ENCODE measurements at places on chromosomes 7 and 10. TPM values are rescaled to one million over a fixed set of nuclear protein-coding genes. Genes with fewer than 3 reads are reported as not detected.

- no peaks in the 10 kb centered on the region for H3K27me3 ChIP-seq
- peak overlapping the region; percentile 51 for H3K27ac ChIP-seq
- peaks cover 37% of the 10 kb centered on the region for H3K4me1 ChIP-seq
- peaks cover 61% of the 10 kb centered on the region for H3K36me3 ChIP-seq
- DNase-seq = no peak
Measured at GRCh38 chr7:44051611-44052220, 7.2 kb downstream of the DBNL start.

KAT6B gene
- total RNA-seq = 21.2 TPM

IFIT2 gene
- total RNA-seq = 0.40 TPM

DNA sequence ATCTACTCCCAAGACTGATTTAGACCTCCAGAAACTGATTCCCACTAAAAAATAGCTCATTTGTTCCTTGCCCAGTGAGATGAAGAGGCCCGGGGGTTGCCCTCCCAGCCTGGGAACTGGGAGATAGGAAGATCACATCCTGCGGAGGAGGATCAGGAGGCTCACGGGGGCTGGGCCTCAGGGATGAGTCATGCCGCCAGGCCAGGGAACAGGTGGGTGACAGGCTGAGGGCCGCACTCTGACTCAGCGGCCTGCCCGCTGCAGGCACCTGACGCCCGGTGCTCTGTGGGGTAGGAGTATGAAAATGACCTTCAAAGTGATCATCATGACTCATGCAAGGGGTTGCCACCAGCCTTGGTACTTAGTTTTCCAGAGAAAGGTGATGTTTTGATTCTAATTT, 104.5 kb upstream of the ZPBP start:
- peaks cover 26% of the 10 kb centered on the region for H3K4me1 ChIP-seq
- no peak for DNase-seq
- peaks cover 2% of the 10 kb centered on the region for H3K36me3 ChIP-seq
- H3K4me3 ChIP-seq = peak overlapping the region; percentile 40
- H3K27ac ChIP-seq = peak overlapping the region; percentile 88

GRCh38 chr7:65338346-65338745, 35.3 kb upstream of the ZNF92 start:
- H3K27me3 ChIP-seq = no peaks in the 10 kb centered on the region
- H3K36me3 ChIP-seq = no peaks in the 10 kb centered on the region
- H3K4me1 ChIP-seq = no peaks in the 10 kb centered on the region
- no peak for DNase-seq
- no peak overlapping the region for H3K27ac ChIP-seq

GRCh38 chr10:43971306-43971705, 322.6 kb upstream of the ZNF32 start:
- no peaks in the 10 kb centered on the region for H3K4me1 ChIP-seq
- no peak overlapping the region for H3K27ac ChIP-seq
- no peak overlapping the region for H3K4me3 ChIP-seq
- peaks cover 4% of the 10 kb centered on the region for H3K27me3 ChIP-seq

LRRC18 gene
- not detected for total RNA-seq

STRA8 gene
- total RNA-seq = not detected

DNA sequence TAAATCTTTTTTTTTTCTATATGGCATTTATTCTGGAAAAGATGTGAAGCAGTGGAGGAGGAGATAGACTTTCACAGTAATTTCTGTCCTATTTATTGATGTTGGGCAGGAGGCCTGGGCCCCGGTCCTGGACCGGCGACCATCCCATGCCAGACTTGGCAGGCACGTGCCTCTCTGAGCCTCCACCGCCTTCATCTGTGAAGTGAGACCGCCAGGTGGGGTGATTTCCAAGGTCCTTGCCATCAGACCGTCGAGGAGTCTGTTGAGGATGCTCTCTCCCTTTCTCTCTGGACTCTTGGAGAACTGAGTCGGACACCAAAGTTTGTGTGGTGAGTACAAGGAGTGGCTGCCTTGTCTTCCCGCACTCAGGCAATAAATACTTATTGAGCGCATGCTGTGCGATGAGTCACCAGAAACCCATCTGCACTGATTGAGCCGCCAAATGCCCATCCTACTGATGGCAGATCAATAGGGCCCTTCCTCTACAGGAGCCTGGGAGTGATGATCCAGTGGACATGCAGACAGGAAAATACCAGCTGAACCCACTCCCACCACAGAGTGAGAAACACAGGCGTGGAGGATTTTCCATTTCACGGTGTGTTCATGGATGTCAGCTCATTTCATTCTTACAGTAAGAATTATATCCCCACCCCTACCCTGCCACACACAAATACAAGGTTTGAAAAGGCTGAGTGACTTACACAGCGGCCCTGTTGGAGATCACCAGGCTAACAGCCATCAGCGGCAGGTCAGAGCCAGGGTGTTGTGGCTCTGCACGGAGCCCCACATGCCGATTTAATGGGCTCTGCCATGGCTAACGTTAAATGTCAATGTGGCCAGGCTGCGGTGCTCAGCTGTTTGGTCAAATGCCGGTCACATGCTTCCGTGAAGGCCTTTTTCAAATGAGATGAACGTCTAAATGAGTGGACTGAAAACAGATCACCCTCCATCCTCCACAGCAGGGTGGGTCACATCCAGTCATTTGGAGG, 11.5 kb upstream of the PRKAG2 start:
- peaks cover 19% of the 10 kb centered on the region for H3K27me3 ChIP-seq
- no peak for DNase-seq
- H3K36me3 ChIP-seq = no peaks in the 10 kb centered on the region
- no peak overlapping the region for H3K4me3 ChIP-seq
- H3K4me1 ChIP-seq = no peaks in the 10 kb centered on the region

DNA sequence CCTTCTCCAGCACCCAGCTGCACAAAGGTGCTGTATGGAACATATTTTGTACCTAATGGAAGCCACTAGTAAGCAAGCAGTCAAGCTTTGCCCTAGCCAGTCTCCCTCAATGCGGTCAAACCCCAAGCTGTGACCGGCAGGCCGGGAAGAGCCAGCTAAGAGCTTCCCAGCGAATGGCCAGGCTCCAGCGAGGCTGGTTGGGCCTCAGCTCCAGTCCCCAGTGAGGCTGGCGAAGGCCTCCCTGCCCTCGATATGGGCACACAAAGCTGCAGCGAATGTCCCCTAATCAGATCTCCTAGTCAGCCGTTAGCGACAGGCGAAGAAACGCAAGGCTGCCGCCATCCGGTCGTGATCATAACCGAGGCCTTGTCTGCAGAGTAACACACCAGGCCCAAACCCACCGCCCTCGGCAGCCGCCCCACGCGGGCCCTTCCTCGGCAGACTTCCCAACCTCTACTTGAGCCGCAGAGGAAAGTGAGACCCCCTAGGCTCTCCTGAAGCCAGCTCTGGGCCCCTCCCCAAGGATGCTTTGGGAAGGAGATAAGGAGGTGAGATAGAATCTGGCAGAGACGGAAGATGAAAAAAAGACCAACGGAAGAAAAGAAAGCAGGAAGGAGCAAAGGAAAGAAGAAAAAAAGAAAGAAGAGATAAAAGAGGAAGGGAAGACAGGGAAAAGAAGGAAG, 3.1 kb upstream of the HOXA9 start:
- H3K27me3 ChIP-seq = peaks cover 68% of the 10 kb centered on the region
- DNase-seq = peak; percentile 70
- peaks cover 8% of the 10 kb centered on the region for H3K36me3 ChIP-seq
- H3K27ac ChIP-seq = peak overlapping the region; percentile 81
- H3K4me1 ChIP-seq = peaks cover 5% of the 10 kb centered on the region

GRCh38 chr10:17375936-17376584, 78.3 kb downstream of the ST8SIA6 start:
- no peaks in the 10 kb centered on the region for H3K4me1 ChIP-seq
- peak; percentile 73 for DNase-seq
- H3K27ac ChIP-seq = no peak overlapping the region
- H3K36me3 ChIP-seq = no peaks in the 10 kb centered on the region

GRCh38 chr10:97643441-97643985, 3.0 kb downstream of the PI4K2A start:
- peaks cover 3% of the 10 kb centered on the region for H3K27me3 ChIP-seq
- H3K27ac ChIP-seq = no peak overlapping the region
- H3K4me3 ChIP-seq = peak overlapping the region; percentile 41
- H3K36me3 ChIP-seq = peaks cover 25% of the 10 kb centered on the region
- H3K4me1 ChIP-seq = peaks cover 34% of the 10 kb centered on the region

DNA sequence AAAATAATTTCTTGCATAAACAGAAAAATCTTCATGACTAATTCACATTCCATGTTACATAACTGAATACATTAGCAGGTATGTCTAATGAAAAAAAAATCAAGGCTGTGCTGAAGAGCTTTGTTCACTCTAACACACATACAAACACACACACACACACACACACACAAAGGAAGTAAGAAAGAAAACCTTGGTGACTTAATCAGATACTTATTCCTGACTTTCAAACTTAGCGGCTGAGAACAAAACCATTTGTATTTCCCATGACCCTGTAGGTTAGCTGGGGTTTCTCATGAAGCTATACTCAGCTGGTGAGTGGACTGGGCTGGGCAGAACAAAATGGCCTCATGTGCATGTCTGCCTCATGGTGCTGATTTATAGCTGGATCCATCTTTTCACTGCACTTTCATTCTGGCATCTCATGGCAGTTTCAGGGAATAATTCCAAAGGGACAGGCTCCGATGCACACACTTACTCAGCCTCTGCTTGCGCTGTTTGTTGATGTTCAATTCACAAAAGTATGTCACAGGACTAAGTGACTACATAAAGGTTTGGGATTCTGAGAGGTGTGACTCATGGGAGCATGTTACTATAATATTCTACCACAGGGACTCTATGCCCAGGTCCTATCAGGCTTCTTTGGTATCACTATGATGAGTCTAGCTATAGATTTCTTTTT, 161.2 kb downstream of the PCLO start:
- no peaks in the 10 kb centered on the region for H3K4me1 ChIP-seq
- no peak overlapping the region for H3K27ac ChIP-seq
- no peaks in the 10 kb centered on the region for H3K36me3 ChIP-seq
- no peaks in the 10 kb centered on the region for H3K27me3 ChIP-seq
- H3K4me3 ChIP-seq = no peak overlapping the region
- no peak for DNase-seq

DNA sequence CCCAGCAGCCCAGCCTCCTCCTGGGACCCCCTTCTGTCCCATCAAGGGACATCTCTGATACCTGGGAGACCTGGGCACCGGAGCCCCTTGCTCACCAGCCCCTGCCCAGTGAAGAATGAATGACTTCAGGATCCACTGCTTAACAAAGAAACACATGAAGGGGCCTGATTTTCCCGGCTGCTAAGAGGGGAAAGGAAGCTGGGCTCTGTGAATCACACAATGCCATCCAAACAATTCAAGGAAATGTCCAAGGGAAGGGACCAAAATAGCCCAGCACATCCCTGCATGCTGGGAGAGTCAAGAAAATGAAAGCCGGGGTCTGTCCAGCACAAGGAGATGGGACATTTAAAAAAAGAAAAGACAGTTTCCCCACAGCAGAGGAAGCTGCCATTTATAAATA, 128.7 kb upstream of the JCAD start:
- H3K27ac ChIP-seq = no peak overlapping the region
- no peak overlapping the region for H3K4me3 ChIP-seq
- H3K27me3 ChIP-seq = peaks cover 9% of the 10 kb centered on the region
- H3K4me1 ChIP-seq = peaks cover 3% of the 10 kb centered on the region
- DNase-seq = no peak

FAM200A gene
- total RNA-seq = 4.7 TPM

DNA sequence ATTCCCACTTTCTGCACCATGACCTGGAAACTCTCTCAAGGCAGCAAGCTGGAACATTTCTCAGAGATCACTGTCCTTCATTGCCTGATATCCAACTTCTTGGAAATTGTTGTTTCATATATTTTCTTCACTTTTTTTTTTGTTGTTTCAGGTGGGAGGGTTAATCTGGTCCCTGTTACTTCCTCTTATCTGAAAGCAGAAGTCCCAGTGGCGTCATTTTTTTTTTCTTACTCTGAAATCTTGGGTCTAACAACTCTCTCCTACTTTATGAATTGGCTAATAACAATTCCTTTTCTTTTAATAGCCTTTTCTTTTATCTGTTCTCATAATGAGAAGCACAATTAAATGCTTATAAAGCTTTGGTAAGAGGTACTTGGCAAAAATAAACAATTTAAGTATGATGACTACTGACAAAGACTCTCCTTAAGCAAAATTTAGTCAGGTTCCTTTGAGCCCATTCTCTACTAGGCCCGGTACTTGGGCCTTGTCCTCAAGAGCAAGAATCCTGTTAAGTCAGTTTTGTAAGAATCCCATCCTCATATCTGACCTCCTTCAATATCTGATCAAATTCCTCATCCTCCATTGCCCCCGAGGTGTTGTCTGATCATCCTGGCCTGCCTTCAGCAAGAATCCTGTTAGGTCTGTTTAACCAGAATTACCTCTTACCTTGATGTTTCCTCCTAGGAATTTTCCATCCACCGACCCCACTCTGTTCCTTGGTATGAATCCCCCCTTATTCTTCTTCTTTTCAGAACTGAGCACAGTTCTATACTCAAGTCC, 11.5 kb upstream of the CC2D2B start:
- H3K4me3 ChIP-seq = no peak overlapping the region
- no peaks in the 10 kb centered on the region for H3K27me3 ChIP-seq
- no peaks in the 10 kb centered on the region for H3K4me1 ChIP-seq
- peaks cover 44% of the 10 kb centered on the region for H3K36me3 ChIP-seq
- no peak for DNase-seq

DNA sequence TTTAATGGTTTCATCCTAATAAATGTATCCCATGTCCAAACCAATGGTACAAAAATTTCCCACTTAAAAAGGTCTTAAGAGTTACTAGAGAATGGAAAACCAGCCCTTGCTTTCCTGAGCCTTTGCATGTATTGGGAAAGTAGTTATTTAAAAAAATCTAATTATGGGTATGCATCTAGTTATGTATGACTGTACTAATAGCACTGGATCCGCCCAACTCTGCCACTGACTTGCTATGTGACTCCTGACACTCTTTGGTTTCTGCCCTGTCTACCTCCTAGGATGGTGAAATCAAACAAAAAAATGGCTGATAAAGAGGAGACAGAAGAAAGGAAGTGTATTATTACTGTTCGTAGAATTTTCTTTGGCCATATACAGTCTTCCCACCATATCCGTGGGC, 110.4 kb upstream of the CCDC6 start:
- H3K4me3 ChIP-seq = no peak overlapping the region
- no peak overlapping the region for H3K27ac ChIP-seq
- DNase-seq = no peak
- H3K4me1 ChIP-seq = no peaks in the 10 kb centered on the region
- peaks cover 3% of the 10 kb centered on the region for H3K27me3 ChIP-seq
